ENCODE measurements at places on chromosomes 6 and 20.

DNA sequence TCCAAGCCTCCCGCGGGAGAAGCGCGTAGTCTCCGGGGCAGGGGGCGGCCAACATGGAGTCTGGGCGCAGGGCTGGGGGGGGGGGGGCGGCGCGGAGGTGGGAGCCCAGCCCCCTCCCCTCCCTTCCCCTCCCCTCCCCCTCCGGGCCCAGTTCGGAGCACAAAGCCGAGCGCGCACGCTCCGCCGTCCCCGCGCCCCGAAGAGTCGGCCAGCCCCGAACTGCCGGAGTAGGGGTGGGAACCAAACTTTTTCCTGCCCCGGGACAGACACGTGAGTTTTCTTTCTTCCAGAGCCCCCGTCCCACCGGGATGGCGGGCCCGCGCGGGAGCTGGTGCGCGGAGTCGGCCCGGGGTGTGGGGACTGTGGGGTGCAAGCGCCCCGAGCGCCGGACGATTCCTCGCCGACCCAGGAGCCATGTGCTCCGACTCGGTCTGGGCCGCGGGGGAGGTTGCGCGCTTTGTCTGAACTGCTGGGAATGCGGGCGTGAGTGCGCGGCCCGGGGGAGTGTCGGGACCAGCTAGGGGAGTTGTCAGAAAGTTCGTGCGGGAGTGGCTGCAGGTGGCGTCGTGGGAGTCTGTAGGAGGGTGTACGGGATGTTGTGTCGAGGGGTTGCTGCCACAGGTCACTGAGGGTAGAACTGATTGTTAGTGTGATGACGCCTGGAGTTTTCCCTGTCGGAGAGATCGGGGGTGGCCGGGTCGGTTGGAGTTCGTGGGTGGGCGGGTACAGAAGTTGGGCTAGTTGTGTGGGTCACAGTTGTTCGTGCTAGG is 1.2 kb downstream of the TGIF2 start:
- DNase-seq: peak; percentile 32

- no peak for DNase-seq
Observed at GRCh38 chr6:168699631-168700295, 258.8 kb downstream of the SMOC2 start.

- no peak for DNase-seq
Observed at GRCh38 chr6:154343473-154344308, 12.9 kb downstream of the IPCEF1 start.

GRCh38 chr6:166862287-166862977 is 93.9 kb downstream of the RNASET2 start:
- peak; percentile 45 for DNase-seq

- DNase-seq: no peak
Observed at GRCh38 chr6:79673947-79674346, 42.8 kb downstream of the SH3BGRL2 start.

DNA sequence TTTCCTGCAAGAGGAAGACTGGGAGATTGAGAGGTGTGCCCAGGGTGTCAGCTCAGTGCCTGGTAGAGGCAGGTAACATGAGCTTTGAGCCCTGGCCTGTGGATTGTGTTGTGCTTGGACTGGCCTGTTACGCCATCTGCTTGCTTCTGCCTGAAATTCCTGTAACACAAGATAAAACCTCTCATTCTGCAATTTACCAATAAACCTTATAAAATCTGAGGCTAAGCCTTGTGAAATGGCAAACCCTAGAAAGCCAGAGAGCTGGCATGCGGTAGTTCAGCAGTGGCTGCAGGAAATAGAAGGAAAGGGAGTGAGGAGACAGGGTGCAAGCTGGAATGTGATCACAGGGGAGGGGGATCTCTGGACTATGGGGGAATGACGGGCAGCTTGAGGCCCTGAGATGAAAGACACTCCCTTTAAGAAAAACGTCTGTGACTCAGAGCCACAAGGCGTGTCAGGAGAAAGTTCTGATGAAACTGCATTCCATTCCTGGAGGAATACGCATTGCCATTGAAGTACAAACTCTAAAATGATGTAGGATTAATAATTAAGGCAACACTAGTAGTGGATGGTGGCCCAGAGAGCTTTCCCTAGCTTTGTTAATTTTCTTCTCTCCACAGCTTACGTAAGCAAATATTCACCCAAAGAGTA is 26.3 kb upstream of the TFAP2A start:
- DNase-seq: no peak

DNA sequence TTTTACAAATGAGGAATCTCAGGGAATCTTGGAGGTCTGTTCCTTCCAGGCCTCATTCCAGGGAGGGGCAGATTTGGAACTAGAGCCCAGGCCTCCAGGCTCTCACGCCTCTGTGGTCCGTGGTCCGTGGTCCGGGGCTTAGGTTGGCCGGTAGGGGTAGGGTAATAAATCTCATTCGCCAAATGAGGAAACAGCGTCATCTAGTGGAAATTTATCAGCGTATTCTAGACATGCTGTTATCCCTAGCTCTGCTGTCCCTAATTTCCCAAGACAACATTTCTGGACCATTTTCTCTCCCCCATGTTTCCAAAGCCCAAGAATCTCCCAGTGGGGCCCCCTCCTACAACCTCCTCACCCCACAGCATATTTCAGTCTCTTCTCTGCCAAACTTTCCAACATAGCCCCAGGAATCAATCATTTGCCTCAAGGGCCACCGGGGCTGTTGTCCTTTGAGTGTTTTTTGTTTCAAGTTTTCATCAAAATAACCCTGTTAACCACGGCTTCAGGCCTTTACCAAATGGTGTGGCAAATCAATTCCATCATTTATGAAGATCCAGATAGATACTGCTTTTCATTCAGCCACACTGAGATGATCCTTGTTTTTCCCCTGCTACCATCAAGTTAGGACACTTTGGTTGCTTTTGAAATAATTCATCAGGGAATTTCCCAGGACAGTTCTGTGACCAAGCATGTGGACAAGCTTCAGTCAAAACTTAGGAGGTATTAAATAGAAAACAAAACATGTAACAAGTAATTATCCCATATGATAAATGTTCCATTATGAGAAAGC is 126.8 kb downstream of the ALDH8A1 start:
- DNase-seq: peak; percentile 54

- no peak for DNase-seq
Observed at GRCh38 chr6:11911538-11911937, 100.6 kb upstream of the HIVEP1 start.
